ENCODE measurements at places on chromosomes 4 and X.

GRCh38 chr4:25818371-25818871 is 44.4 kb downstream of the SEL1L3 start:
- no peak for DNase-seq

- no peak for DNase-seq
Observed at GRCh38 chr4:173538148-173538908, 8.3 kb upstream of the HAND2 start.

GRCh38 chr4:10877076-10877475 is 192.5 kb upstream of the CLNK start:
- no peak for DNase-seq

- no peak for DNase-seq
Observed at GRCh38 chr4:148452970-148453369, 10.8 kb upstream of the NR3C2 start.

DNA sequence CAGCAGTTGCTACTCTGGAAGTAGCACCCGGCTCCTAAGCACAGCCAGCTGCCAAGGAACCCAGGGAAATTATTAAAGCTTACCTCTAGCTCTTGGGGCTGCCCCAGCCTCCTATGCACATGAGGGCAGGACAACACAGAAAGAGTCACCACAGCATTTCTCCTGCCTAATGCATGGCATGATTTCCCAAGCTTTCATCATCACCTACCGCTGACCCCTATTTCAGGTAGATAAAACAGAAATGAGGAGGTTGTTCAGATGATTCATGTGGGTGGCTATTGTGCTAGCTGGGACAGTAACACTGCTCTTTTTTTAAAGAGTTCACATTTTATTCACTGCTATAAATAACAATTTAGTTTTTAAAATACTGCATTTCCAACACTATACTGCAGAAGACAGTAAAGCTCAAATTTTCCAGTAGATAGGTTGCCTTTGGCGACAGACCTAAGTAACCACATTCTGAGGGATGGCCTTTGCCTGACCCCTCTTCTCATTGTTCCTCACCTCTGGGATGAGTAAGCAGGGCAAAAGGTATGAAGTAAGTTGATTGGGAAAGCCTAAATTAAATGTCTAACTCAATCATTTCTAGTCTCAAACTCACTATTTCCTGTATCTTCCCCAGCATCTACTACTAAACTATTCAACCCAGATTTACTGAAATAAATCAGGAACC is 16.7 kb downstream of the CASK start:
- no peak for DNase-seq

DNA sequence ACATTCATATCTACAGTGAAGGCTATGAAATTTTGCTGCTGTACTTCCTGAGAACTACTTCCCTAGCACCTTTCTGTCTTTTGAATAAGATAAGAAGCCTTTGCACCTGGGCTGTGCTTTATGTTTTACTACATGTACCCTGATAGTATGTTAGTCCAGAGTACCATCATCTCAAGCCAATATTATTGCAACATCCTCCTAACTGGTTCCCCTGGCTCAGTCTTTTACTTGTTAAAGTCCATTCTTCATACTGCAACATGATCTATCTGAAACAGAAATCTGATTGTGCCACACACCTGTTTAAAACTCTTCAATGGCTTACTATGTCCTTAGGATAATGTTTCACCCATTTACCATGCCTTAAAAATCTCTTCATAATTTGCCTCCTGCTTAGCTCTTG is 102.3 kb downstream of the AGTR2 start:
- DNase-seq: no peak

DNA sequence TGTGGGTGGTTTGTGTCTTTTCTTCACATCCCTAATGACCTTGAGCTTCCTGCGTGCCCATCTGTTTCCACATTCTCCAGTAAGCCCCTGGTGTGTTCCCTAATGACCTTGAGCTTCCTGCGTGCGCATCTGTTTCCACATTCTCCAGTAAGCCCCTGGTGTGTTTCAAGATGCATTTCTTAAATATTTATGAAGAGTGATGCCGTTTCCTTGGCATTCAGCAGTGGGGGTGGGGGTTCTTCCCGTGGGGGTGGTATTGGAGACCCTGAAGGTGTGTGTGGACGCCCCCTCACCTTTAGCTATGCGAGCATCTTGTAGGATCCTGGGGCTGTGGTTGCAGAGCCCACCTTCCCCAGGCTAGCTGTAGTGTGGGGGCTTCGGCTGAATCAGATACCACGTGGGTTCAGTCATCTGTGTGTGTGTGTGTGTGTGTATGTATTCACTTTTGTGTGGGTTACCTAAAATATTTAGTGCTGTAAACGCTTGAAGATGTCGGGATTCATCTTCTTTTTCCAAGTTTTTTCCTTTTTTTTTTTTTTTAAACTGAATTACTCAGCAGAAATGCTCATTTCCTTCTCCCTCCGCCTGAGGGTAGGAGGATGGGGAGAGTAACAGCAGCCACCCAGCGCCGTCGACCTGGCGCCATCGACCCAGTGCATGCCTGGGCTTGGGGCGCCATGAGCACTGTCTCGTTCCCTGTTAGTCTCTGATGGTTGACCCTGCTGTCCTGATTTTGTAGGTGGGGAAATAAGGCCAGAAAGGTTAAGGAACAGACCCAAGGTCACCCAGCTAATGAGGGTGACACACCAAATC is 9.9 kb downstream of the NSG1 start:
- DNase-seq: no peak

GRCh38 chr4:109365939-109366338 is 63.5 kb upstream of the COL25A1 start:
- DNase-seq: no peak

All from H1 (cell line).